ENCODE measurements at places on chromosomes 6 and 20. TPM values are rescaled to one million over a fixed set of nuclear protein-coding genes. Genes with fewer than 3 reads are reported as not detected.

DNA sequence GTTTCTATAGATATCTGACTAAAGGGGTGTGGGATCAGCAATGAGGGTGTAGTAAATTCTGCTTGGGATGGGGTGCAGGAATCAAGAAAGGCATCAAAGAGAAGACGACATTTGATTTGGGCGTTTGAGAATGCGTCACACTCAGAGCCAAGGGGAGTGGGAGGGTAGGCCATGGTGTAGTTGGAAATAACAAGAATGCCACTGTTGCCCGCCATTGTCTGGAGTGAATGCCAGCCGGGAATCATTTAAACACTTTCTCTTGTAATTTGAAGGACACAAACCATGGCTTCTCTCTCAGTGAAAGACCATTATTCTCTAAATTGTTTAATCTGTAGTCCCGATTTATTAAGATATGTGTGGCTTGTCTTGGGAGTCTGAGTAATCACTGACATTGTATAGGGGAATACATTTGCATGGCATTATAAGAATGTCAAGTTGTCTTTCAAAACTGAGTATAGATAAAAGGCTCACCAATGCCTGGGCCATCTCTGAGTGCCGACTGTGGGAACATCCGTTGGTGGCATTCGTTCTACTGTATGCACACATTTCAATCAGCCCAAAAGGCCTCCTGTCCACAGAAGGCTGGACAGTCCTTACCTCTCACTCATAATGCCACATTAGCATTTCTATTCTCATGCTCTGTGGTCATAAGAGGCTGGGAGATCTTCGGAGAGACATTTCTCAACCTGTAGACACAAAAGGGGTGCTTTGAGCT is 777.8 kb downstream of the KIF16B start:
- no peak for DNase-seq

DNA sequence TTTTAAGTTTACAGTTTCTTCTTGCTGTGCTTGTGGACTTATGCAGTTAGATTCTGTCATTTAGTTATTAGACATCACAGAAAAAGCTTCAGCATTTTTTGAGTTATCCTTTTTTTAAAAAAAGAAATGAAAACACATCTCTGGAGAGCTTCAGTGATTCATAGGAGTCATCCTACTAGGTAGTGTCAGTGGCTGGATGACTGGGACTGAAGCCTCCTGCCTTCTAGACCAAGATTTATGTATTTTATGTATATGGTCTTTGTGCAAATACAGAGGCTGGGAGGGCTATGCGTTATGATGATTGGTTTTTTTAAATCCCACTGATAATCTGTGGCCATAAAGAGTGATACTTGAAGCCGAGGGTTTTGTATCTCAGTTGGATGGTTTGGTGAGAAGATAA is 125.9 kb upstream of the JAG1 start:
- DNase-seq = no peak

- DNase-seq = no peak
These were observed 20.7 kb downstream of the C6orf15 start for GRCh38 chr6:31091680-31092079.

The LINC00237 gene
- not detected for polyA plus RNA-seq

DNA sequence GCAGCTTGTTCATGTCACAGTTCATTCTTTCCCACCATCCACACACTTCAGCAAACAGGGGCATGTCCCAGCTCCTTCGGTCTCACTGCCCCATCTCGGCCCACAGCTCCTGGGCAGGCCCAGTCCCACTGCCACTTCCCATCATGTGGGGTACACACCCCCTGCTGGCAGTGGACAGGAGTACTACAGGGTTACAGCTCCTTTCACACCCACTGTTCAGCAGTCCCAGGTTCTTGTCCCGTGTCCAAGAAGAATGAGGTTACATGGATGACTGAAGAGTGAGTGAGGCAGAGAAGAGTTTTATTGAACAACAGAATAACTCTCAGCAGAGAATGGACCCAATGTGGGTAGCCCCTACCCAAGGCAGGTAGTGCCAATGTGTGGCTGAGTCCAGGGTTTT is 77.8 kb upstream of the SMLR1 start:
- DNase-seq = no peak

DNA sequence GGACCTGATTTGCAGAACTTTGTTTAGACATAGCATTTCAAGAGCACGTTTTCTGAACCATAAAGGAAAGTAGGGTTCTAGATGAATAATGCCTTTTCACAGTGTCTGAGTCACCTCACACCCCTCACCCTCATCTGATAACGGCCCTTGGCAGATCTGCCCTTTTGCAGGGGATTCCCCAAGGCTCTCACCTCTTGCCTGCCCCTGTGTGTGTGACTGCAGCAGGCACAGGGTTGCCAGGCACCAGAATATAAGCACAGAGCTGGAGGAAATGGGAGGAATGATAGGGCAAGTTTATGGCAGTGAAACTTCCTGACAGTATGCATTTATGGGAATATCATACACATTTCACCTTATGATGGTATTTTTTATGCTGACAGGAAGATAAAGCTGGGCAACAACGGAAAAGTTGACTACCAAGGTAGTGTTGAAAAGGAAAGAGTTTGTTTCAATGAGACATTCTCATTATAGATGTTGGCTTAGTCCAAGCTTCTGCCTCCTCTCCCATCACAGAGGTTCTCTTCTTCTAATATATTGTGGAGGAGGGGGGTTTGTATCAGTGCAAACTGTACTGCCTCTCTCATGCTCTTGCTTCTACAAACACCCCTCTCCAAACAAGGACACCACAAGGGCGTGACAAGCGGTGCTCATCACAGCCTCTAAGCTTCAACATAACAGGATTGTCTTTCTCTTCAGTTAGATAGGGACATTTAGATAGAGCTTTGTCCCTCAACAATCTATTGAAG is 101.5 kb upstream of the BACH2 start:
- no peak for DNase-seq

DNA sequence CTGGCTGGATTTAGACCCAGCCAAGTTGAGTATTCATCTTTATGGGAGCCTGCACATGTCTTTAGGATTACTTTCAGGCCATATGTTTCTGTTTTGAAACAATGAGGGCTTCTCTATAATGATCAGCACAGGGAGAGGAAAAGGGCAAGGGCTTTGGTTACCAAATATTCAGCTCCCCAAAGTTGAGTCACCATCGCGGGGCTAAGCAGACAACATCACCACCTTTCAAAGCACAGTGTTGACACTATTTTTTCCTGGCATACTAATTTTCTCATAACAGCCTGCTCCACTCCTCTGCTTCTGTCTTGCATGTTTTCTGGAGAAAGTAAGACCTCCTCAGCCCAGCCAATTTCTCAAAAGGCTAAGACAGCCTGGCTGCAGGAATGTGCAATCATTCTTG is 4.9 kb downstream of the SCML4 start:
- no peak for DNase-seq

GRCh38 chr20:51594236-51595057 is 51.9 kb upstream of the NFATC2 start:
- DNase-seq = no peak

- DNase-seq = no peak
These were observed 326.4 kb downstream of the LAMA2 start for GRCh38 chr6:129209355-129209754.

- DNase-seq = no peak
These were observed 155.8 kb upstream of the ESR1 start for GRCh38 chr6:151651639-151652038.

DNA sequence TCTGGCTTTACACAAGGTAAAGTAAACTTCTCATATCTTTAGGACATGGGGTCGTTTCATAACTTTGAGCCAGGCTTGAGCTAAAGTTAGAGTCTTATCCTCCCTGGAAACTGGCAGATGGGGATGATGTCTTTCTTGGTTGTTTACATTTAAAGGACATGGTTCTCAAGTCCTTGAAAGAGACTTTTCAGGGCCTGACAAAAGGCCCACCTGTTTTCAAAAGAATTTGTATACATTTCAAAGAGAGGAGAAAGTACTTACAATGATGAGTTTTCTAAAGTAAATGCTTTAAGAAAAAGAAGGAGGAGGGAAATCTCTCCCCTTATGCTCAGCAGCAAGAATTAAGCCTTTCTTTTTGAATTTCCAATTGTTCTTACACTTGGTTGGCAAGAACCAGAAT is 45.7 kb upstream of the TINAG start:
- no peak for DNase-seq

DNA sequence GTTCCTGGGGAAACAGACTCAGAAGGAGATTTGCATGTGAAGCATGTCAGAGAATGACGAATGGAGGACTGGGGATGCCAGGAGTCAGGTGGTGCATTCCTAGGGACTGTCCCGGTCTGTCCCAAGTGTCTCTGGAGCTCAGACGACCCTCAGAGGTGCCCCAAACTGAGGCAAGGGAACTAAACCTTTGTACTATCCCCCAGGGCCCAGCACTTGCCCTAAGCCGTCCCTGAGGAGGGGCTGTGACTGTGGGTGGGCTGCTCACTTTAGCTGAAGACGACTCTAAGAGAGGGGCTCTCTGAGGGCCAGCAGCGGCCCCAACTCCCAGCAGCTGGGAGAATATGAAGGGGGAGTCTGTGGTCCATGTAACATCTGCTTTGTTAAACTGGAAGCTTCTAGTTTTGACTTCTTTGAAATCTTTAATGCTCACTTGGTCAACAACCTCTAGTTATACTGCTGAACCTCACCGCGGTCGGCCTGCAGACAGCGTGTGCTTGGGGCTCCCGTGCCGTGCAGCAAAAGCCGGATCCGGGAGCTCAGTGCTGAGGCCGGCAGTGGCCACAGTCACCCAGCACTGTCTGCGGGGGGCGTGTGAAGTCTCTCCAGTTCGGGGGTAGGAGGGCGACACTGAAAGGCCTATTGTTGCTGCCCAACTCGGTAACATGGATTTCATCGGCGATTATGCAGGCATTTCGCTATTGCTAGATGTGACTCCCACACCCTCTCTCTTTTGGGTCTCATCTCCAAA is 34.2 kb downstream of the TUBB2B start:
- no peak for DNase-seq

- no peak for DNase-seq
These were observed 61.2 kb upstream of the SGK1 start for GRCh38 chr6:134379076-134379475.

GRCh38 chr6:45737331-45738056 is 278.2 kb downstream of the CLIC5 start:
- DNase-seq = peak; percentile 21

- no peak for DNase-seq
These were observed 46.8 kb upstream of the BHLHE23 start for GRCh38 chr20:63053432-63054102.

Data from muscle of leg (tissue), 16 donors.